ENCODE measurements at places on chromosomes 6 and 20.

DNA sequence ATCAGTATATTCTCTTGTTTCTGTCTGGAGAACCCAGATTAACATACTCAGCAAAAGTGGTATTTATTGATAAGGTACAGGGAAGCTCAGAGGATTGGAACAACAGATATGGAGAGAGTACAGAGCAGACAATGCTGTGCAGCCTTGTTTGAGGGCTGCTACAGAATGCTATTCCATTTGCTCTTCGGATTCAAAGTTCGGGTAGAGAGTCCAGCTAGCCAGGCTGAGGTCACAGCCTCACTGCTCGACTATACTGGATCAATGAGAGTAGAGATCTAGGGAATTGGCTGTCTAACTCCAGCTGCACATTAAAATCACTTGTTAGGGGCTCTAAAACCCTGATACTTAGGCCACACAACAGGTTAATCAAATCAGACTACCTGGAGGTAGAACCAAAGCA is 200.1 kb upstream of the BTBD3 start:
- no peak for DNase-seq

DNA sequence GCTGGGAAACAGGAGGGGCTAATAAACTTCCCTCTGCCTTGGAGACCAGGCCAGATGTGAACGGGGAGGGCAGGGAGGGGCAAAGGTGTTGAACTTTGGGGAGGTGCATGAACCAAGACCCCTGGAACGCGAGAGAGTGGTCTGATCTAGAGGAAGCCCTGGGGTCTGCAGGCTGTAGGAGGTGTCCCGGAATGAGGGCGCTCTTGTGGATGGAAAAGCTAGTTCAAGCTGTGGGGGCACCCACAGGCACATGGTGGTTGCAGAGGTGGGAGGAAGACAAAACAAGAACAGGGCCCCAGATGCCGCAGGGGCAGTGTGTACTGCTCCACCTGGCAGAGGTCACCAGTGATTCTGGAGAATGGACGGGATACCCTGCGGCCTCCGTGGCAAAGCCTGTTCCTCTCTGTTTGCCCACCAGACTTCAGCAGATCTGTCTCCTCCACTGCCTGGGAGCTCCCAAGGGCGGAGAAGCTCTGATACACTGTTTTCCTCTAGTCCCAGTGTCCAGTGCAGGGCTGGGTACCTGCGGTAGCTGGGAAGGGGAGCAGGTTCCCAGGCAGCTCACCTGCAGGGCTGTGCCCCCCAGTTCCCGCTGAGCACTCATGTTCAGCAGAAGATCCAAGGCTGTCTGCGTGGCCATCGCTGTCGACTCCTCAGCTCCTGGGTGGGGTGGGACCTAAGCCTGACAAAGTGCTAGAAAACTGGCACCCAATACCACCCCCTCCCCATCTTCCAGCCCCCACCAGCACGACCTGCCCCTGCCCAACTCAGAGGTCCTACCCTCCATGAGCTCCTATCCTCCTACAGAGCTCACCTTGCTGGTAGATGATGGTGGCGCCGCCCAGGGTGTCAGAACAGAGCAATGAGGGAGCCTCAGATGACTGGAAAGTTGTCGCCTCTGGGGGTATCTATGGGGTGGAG is 14.7 kb downstream of the ZNF335 start:
- peak; percentile 56 for DNase-seq

DNA sequence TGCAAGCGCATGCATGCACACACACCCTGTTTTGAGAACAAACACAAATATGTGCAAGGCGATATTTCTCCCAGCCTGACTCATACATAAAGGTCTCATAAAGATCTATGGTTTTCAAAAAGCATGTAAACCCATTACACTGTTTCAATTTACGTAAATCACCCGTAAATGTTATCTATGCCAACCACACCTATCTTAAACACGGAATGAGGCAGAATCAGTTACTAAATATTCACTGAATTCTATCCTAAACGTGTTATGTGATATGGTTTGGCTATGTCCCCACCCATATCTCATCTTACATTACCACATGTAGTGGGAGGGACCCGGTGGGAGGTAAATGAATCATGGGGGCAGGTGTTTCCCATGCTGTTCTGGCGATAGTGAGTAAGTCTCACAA is 621.6 kb downstream of the KIF16B start:
- no peak for DNase-seq

- no peak for DNase-seq
Observed at GRCh38 chr20:38437796-38438195, 2.7 kb upstream of the SNHG17 start.

DNA sequence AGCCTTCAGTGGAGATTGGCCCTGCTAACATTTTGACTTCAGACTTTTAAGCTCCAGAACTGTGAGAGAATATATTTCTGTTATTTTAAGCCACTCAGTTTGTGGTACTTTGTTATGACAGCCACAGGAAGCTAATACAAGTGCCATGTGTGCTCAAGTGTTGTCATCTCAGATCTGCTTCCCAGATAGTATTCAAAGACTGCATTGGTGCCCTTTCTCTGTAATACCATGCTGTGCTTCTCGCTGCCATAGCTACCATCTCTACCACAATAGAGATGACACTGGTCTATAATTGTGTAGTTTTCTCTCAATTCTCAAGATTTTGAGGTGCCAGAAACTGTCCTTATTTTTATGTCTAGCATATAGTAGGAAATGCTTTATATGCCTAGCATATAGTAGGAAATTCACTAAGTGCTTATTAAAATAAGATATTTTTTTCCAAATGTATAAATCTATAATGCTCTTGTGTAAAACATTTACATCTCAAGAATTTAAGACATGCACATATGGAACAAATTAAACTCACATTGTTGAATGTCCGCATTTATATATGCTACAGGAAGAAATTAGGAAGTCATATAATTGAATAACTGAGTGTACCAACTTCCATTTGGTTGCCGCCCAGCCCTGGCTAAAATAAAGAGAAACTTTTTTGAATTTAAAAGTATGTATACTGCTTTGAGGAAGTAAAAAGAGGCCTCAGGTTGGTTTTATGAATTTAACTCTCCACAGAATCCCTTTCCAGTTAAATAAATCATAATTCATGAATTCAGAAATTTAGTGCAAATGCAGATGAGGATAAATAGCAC is 77.6 kb downstream of the TPBG start:
- no peak for DNase-seq

All from sigmoid colon (tissue), 7 donors.